ENCODE measurements at places on chromosomes 2 and 18.

- no peak for DNase-seq
Observed at GRCh38 chr2:179037807-179038206, 12.1 kb downstream of the CCDC141 start.

DNA sequence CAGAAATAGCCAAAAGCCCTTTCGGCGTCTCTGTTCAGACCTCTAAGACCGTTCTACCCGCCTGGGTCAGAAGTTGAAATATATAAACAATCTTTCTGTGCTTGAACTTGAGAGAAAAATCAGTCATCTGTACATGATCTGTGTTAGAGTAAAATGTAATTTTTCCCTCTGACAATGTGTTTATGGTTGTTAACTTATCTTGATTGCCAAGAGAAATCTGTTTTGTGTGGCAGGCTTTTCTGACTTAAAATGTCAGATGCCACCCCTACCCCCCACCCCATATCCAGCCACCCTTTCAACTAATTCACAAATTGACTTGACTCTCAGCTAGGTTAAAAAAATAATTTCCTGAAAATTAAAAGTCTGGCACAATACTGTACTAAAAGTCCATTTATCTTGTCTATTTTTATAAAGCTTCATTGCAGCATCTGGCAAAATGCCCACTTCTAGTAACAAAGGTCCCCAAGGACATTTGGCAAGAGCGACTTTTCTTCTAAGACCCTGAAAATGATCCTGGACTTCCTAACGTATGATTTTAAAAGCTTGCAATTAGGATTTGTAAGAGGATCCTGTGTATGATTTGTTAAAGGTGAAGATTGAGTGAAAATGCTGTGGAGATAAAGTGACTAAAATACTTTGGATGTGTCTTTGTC is 304.2 kb downstream of the EPHA4 start:
- no peak for DNase-seq

DNA sequence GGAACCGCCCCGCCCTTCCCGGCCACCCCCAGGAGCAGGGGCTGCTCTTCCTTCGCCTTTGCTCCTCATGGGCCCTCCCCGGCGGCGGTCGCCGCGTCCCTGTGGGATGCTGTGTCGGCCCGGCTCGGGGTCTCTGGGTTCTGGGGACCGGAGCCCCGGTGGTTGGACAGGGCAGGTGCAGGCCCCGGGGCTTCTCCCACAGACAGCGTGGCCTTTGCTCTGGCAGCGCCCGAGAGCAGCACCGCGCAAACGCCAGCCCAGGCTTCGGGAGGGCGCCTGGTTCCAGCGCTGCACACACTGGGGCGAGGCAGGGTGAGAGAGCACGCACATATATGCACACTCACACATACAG is 9.0 kb upstream of the KCNG2 start:
- peak; percentile 59 for DNase-seq

DNA sequence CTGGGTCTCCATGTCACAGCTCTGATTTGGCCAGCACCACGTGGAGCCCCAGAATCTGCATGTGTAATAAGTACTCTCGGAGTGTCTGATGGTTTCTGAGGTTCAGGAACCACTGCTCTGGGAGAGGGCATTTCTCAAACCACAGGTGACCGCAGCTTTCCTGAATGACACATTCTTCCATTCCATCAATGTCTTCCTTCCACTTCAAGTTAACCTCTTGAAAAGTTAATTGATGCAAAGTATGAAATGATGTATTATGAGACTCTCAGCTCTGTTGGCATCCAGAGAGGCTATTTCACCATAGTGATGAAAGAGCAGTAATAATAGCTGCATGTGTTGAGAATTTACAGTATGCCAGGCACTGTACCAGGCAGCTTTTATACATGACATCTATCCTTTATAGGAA is 61.3 kb upstream of the CRIM1 start:
- DNase-seq, result no peak

- no peak for DNase-seq
Observed at GRCh38 chr2:9143264-9143815, 63.3 kb upstream of the ASAP2 start.

GRCh38 chr2:26335231-26335630 is 10.7 kb upstream of the SELENOI start:
- DNase-seq, result no peak

GRCh38 chr18:9913151-9913525 is 678 bp upstream of the VAPA start:
- DNase-seq, result no peak

DNA sequence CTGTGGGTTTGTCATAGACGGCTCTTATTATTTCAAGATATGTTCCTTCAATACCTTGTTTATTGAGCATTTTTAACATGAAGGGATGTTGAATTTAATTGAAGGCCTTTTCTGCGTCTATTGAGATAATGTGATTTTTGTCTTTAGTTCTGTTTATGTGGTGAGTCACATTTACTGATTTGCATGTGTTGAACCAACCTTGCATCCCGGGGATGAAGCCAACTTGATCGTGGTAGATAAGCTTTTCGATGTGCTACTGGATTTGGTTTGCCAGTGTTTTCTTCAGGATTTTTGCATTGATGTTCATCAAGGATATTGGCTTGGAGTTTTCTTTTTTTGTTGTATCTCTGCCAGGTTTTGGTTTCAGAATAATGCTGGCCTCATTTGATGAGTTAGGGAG is 60.5 kb downstream of the GTF3C3 start:
- DNase-seq, result no peak

- no peak for DNase-seq
Observed at GRCh38 chr2:145599756-145600155, 1079.8 kb upstream of the ZEB2 start.

DNA sequence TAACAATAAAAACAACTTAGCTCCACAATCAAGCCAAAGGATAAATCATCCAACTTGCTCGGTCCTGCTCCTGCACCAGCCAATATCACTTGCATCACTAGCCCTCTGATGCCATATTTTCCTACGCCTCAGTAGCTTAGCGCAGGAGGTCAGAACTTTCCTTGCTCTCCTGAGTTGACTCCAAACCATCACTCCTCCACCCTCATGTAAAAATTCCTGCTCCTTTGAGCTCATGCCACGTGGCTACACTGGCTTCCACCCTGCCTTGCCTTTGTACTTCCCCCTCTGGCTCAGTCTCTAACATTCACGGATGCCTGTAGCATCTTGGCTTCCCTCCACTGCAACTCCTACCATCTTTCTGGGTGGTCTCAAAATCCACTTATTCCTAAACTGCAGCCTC is 25.2 kb downstream of the AAK1 start:
- DNase-seq, result no peak

- DNase-seq, result no peak
Observed at GRCh38 chr2:23550553-23550952, 165.6 kb downstream of the KLHL29 start.

DNA sequence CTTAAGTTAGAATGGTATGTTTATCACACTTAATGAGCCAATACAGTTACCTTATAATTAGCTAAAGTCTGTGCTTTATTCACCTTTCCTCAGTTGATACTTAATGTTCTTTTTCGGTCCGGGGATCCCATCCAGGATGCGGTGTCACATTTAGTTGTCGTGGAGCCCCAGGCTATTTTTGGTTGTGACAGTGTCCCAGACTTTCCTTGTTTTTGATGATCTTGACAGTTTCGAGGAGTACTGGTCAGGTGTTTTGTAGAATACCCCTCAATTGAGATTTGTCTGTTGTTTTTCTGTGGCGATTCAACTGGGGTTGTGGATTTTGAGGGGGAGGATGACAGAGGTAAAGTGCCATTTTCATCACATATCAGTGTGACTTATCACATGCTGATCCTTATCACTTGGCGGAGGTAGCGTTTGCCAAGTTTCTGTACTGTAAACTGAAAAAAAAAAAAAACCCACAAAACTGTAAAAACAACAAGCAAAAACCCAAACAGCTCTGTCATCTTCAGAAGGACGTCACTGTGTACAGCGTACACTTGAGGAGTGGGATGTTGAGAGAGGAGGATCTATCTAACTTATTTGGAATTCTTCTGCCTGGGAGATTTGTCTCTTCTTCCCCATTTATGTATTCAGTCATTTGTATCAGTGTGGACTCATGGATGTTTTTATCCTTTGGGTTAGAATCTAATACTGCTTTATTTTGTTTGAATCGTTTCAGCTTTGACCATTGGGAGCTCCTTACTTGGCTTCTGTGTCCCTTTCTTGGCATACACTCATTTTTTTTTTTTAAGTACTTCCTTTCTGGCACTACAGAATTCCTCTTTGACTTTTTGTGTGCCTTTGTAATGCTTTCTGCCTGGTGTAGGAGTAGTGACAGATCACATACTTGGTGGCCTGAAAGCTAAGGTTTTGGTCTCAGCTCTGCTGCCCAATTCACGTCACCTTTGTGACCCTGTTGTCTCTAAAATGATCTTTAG is 68.1 kb downstream of the FMNL2 start:
- DNase-seq, result no peak

GRCh38 chr18:10184776-10185175 is 269.7 kb upstream of the APCDD1 start:
- no peak for DNase-seq

- no peak for DNase-seq
Observed at GRCh38 chr2:155379494-155379893, 681.0 kb downstream of the KCNJ3 start.

GRCh38 chr2:239109041-239109927 is 261.4 kb downstream of the TWIST2 start:
- DNase-seq, result no peak

GRCh38 chr2:199309973-199310372 is 147.8 kb downstream of the SATB2 start:
- peak; percentile 84 for DNase-seq

- DNase-seq, result no peak
Observed at GRCh38 chr2:11134349-11134748, 20.9 kb upstream of the SLC66A3 start.

DNA sequence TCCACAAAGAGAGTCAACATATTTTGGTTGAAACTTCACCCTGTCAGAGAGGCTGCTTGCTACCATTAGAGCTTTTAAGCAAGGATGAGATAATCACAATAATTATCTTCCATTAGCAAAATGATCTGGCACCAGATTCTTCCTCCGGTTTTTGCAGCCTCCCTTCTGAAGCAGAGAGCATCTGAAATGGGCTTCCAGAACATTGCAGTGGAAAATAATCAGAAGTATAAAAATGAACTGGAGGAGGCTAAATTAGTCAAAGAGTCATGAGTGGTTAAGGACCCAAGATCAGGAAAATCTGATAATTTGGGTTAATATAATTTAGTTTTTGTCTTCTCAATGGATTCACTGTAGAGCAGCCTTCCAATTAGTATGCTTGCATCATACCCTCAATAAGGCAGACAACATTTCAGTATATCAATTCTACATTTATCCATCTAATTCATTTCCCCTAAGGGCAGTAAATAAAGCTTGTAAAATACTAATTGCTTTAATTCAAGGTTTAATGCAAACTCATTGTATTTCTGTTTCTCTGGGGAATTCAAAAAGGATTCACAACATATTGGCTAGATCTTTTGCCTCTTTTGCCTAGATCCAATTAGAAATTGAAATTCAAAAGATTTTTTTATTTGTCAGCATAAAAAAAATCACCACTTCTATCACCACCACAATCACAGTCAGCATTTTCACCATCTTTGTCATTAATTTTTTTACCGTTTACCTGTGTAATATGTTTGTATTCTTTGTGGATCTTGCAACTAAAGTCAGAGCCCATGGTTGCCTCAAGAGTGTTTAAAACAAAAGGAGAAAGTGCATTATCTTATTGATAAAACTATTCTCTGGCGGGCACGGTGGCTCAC is 537.2 kb upstream of the DCC start:
- DNase-seq, result peak; percentile 33

All from D341Med (cell line).